Stimulated activated CD4-positive, alpha-beta T cell treated with anti-CD3 and anti-CD28 coated beads, Interleukin-1b, Interleukin-23, amount 100 ng/mL, for 24 hours (primary cell): ENCODE measurements at places on chromosomes 2 and 18.

GRCh38 chr18:70142001-70142400 is 63.5 kb downstream of the RTTN start:
- no peak for DNase-seq

DNA sequence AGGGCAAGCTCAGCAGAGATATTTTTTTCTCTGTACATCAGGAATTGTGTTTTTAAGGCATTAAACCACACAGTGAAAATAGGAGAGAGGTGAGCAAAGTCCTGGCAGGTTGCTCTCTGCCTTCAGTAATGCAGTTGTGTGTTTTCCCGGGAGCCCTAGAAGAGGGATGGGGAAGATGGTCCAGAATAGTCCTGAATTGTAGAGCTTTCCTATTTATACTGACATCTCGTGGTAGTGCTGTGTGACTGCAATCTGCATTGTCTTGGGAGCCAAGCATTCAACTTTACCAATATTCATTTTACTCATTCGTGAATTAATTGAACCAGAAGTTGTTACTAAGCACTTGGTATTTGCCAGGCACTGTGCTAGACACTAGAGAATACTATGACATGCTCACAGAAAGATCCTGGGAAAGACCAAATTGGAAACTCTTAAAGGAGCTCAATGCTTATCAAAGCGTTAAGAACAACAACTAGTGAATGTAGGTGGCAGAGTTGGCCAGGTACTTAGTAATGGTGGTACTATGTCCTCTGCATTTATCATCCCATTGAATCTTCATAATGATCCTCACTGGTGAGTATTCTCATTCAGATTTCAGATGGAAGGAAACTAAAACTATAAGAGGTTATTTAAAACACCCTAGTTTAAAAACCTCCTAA is 214.6 kb downstream of the TRIB2 start:
- DNase-seq, result no peak

DNA sequence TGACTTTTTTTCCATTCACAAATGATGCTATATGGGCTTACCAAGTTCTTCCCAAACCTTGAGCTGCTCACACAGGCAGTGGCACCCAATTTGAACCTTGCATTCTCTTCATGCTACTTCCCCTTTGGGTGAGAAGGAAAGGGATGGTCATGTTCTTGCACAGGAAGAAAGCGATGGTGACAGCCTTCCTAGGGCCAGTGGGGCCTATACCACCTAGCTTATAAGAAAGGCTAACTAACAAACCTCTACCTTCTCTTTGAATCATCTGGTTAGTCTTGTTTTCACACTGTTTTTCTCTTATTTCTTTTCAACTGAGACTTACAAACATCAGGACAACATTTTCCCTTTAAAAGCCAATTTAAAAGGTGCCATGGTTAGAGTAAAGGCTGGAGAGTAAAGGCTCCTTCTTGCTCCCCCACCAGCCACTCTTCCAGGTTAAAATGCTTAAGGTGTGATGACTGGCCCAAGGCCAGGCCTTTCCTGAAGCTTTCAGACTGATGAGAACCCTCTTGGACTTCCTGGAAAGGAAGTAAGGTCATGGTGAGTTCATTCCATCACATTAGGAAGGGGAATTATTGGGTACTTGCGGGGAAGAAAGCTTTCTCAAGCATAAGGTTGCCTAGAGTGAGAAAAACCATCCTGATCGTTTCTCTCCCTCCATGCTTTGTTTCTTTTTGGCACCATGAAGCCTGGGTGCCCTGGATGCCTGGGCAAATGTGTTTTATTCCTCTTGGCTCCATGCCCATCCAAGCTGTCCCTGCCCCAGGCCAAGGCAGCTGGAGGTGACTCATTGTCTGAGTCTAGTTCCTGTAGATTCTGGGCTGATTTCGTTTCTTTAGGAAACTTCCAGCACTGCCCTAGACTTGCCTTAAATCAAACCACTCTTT is 41.4 kb upstream of the ITGB6 start:
- DNase-seq, result no peak

DNA sequence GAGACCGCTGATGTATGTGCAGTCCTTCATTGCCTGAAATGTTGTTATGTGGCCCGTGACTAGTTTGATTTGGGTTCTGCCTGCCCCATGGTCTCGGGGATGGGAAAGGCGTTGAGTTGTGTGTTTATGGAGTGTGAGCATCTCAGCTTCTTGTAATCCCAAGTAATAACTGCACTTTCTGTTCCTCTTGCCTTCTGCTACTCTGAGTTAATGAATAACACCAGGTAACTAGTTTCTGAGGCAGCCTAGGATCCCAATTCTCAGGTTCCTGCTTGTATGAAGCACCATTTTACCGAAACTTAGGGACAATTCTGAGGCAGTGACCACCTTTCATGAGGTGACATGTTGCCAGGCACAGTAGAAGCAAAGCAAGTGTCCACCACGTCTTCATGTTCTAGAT is 170.0 kb downstream of the ALK start:
- DNase-seq, result no peak

- DNase-seq, result no peak
Measured at GRCh38 chr2:77816618-77817017, 294.4 kb upstream of the LRRTM4 start.

GRCh38 chr2:190506666-190507065 is 27.9 kb downstream of the NEMP2 start:
- DNase-seq, result no peak

DNA sequence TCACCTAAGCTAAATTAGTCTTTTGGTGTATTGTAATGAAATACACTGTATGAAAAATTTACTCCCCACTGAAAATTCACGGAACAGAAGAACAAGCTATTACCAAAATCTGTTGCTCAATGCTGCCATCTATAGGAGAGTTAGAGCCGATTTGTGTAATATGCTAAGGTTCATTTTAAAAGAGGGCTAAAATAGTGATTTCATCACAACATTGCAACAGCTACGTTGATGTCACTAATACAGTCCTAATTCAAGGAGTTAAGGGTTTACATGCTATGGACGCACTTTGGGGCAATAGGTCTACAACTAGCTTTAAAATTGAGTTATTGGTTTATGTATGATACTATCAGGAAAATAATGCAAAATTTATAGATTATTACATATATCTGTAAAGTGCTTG is 3.0 kb upstream of the IRS1 start:
- DNase-seq, result no peak

GRCh38 chr2:145305889-145306288 is 786.0 kb upstream of the ZEB2 start:
- no peak for DNase-seq

DNA sequence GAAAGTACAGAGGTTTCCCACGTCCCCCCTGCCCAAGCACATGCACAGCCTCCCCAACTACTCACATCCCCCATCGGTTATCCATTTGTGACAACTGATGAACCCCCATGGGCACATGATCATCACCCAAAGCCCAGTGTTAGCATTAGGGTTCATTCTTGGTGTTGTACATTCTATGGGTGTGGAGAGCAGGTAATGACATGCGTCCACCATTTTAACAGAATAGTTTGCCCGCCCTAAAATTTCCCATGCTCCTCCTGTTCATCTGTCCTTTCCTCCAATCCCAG is 74.3 kb downstream of the LONRF2 start:
- no peak for DNase-seq

DNA sequence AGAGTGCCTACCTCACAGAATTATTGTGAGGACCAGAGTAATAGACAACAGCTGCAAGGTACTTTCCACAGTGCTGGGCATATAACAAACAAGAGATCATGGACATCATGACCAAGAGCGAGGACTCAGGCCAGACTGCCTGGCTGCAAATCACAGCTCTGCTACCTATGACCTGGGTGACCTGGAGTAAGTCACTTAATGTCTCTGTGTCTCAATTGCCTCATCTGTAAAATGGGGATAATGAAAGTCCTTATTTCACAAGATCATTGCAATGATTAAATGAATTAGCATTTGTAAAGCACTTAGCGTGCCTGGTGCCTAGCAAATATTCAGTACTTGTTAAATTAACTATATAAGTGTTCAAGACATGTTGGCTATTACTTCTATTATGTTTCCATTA is 59.7 kb downstream of the PRKCE start:
- DNase-seq, result no peak

DNA sequence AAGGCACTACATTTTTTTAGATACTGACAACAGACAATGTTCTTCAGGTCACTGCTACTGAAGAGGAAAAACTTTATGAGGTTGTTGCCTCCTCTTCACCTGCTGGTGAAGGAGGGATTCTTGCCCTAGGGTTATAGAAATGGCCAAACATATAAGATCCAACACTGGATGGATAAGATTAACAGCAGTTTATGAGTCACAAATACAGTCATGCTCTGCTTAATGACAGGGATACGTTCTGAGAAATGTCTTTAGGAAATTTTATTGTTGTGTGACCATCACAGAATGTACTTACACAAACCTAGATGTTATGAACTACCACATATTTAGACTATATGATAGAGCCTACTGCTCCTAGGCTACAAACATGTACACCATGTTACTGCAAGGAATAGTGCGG is 57.4 kb upstream of the AMMECR1L start:
- no peak for DNase-seq

DNA sequence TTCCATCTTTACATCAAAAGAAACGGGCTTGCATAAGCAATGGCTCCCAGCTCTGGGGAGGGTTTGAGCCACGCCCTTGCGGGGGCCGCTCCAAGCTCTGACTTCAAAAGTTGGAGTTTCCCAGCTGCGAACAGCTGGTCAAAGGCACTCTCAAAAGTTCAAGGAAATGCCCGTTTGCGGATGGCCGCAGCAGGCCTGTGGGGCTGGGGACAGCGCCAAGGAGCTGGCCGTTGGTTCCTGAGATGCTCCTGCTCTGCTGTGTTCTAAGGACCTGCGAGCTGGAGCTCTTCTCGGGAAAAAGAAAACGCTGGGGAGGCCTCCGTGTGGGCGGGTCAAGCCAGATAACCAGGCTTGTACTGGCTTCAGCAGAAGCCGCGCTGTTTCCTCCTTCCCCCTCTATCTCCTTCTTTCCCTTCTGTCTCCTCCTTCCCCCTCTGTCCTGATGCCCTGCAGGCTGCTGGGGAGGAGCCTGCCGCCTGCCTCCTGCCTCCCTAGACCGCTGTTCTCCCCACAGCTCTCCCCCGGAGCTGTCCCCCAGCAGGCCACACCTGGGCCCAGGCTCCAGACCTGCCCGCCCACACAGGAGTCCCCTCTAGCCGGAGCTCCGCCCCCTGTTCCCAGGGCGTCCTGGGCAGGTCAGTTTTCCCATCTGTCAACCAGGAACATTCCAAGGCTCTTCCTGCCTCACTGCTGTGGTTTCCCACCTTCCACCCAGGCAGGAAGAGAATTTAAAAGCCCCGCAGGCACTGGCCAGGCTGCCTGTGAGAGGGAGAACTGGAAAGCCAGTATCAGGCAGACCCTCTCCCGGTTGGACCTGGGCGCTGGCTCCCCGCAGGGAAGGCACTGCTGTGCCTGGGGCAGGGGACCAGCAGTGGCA is 14.1 kb downstream of the KLF11 start:
- DNase-seq, result no peak

DNA sequence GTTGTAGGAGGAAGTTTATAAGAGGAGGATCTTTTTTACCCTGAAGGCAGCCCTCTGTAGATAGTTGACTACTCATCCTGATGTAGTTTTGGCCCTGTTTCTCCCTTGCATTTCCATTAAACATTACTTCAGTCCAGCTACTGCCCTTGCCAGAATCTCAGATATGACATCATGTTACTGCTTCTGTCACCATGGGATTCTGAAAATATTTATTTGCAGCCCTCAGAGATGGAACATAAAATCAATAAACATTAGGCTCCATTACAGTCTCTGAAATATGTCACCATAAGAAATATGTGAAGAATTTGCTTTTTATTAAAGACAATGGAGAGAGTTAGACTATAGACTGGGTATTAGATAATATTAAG is 68.7 kb upstream of the STK39 start:
- DNase-seq, result no peak

DNA sequence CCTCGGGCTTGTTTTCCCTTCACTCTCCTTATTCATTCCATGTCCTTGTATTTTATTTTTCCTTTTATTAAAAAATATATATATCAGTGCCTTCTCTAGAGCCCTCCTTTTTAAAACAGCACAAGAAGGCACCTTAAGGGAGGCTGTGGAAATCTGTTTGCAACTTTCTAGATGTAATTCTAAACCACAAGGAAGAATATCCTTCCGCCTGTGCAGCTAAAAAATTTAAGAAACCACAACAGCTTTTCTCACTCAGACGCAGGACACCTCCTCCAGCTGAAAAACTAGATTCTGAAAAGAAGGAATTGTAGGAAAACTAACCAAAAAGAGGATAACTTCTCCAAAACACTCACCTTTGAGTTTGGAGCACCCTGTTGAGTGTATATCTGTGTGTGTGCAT is 142.2 kb downstream of the BCL11A start:
- DNase-seq, result no peak

- DNase-seq, result no peak
Measured at GRCh38 chr2:158391876-158392275, 64.7 kb downstream of the CCDC148 start.

DNA sequence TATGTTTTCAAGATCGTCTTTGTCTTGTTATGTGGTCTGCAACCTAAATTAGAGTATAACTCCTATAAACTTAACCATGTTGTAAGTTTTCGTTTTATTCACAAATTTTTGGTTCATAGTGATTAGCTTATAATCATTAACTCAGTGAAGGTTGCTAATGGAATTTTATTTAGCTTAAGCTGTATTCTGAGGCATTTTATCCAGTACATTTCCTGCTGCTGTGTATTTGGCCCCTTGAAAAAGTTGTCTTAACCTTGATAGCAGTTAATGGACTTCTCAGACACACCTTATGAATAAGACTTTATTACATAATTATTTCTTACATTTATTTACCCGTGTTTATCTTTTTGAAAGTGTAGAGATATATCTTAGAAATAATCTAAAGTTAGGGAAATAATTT is 20.5 kb downstream of the VAPA start:
- DNase-seq, result no peak

DNA sequence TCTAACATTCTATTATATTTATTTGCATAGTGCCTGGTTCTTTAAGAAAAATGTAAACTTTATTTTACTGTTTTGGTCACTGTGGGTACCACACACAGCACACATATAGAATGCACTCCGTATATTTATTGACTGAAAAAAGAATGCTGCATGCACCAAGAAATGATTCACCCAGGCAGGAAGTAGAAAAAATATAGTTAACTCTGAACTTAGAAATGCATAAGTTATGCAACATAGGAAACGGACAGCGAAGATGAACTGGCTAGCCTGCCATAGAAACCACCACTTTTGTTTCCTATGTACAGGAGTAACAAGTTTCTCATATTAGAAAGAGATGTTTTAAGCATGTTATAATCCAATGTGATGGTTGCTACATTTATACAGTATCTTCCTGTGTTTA is 635.8 kb downstream of the DSC3 start:
- DNase-seq, result no peak

GRCh38 chr2:183229386-183229785 is 105.1 kb downstream of the NUP35 start:
- DNase-seq, result no peak

GRCh38 chr2:219331560-219332213 is 857 bp downstream of the RESP18 start:
- DNase-seq, result peak; percentile 6

- DNase-seq, result no peak
Measured at GRCh38 chr2:189348369-189348768, 92.9 kb upstream of the WDR75 start.

- no peak for DNase-seq
Measured at GRCh38 chr2:171788316-171788993, 101.2 kb downstream of the DYNC1I2 start.
